Iris pigment epithelial cell (primary cell): ENCODE measurements at places on chromosomes 3 and 15.

DNA sequence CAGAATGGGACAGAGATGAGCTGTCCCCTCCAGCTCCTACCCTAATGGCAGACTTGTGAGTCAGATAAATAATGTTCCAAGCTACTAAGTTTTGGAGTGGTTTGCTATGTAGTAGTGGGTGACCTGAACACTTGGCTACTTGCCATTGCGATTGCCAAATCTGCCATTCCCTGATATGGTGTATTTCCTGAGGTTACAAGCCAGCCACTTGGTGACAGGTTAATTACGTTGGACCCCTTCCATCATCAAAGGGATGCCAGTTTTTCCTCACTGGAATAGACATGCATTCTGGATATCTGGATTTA, 33.6 kb downstream of the MORF4L1 start:
- peak; percentile 83 for DNase-seq

DNA sequence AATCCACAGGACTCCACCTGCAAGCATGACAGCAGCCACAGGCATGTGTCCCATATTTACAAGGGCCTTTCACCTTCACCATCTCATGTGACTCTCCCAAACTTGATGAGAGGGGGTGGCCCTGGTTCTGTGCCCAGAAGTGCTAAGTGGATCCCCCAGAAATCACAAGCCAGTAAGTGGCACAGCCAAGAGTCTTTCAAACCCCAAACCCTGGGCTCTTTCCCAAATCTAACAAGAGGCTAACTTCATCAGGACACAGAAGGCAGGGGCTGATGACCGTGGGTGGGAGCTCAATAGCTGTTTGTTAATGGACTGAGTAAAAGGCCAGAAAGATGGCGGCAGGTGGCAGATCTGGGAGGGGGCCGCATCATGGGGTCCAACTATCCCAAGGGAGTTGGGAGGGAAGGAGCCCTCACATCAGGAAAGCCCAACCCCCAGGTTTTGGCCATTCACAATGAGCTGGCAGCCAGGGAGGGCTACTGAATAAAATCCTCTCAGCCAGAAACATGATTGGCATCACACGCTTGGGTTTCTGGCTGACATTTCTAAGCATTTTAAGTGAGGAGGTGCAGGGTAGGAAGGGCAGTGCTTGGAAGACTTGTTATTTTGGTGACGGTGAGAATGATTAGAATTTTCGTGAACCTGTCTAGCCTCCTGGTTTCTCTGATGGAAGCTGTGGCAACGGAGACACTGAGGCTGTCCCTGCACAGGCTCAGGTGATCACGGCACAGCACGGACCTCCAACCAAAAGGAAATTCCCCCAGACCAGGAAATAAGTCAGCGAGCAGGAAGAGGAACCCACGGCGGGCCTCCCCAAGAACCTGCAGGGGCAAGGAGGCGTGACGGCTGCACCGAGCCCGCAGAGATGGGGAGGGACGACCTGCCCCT, 109.3 kb downstream of the OXNAD1 start:
- no peak for DNase-seq

- peak; percentile 48 for DNase-seq
These were observed 93.9 kb downstream of the OPA1 start for GRCh38 chr3:193686665-193687483.

DNA sequence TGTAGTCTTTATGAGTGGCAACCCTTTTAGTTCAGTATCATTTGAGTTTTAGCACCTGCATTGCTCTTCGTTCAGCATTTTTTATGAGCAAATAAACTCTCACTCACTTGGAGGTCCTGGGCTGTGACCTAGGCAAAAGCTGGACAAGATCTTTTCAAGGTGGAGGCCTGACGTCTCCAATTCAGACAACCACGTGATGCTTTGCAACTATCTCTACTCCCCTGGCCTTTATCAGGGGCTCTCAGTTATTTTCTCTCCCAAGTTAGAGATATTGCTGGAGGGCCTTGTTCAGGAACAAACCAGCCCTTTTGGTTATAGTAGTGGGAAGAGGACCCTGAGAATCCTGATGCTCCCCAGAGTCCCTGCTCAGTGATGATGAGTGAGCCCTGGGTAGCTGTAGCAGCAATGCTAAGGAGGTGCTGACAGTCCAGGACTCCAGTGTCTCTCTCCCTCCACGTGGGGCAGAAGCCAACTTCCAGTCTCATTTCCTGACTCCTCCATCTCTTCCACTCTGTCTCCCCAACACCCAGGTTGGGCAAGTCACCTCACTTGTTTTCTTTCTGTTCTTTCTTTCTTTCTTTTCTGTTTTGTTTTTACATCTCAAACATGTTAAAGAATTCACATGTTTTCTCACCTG, 30.4 kb downstream of the HAPLN3 start:
- DNase-seq = no peak
